Activated CD8-positive, alpha-beta T cell treated with anti-CD3 and anti-CD28 coated beads, Interleukin-2, amount 10 ng/mL, durations not matched to agents 7 days and 5 days (primary cell): ENCODE measurements at places on chromosomes 7 and 10. TPM values are rescaled to one million over a fixed set of nuclear protein-coding genes. Genes with fewer than 3 reads are reported as not detected.

TFAM gene
- 64.1 TPM for total RNA-seq

- H3K27me3 ChIP-seq, result no peaks in the 10 kb centered on the region
- no peak overlapping the region for H3K4me3 ChIP-seq
- DNase-seq, result no peak
- H3K4me1 ChIP-seq, result no peaks in the 10 kb centered on the region
Measured at GRCh38 chr10:21449288-21449966, 76.1 kb downstream of the SKIDA1 start.

DNA sequence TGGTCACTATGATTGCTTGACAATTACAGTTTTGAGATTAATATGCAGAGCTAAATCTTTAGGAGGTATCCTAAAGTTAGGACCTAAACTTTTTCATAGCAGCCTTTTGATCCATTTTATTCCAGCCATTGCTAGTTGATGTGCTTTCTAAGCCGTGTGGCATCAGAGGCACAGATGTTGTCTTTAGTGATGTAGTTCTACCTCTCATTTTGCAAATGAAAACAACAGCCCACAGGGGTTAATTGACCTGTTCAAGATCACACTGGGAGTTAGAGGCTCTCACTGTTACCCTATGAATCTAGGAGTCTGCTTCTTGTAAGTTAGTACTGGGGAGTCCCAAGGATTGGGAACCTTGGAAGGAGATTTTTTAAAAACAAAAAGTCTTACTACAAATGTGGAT lies 10.6 kb downstream of the AUTS2 start:
- H3K27ac ChIP-seq, result no peak overlapping the region
- H3K4me1 ChIP-seq, result no peaks in the 10 kb centered on the region
- no peak for DNase-seq
- no peak overlapping the region for H3K4me3 ChIP-seq
- H3K27me3 ChIP-seq, result peaks cover 26% of the 10 kb centered on the region
- no peaks in the 10 kb centered on the region for H3K36me3 ChIP-seq

SAMD9 gene
- 49.0 TPM for total RNA-seq
